ENCODE measurements at places on chromosomes 7 and 10.

DNA sequence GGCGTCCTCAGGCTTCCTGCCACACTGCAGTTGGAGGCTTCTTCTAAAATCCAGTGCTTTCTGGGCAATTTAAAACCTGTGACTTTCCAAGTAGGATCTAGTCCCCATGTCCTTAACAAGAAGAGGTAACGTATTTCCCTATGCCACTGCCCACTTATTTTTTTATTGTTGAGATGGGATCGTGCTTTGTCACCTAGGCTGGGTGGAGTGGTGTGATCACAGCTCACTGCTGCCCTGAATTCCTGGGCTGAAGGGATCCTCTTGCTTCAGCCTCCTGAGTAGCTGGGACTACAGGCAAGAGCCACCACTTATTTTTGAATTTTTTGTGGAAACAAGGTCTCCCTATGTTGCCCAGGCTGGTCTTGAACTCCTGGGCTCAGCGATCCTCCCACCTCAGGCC, 63.4 kb downstream of the DAGLB start:
- DNase-seq = no peak

GRCh38 chr10:130392031-130392430, 255.8 kb downstream of the GLRX3 start:
- no peak for DNase-seq

GRCh38 chr10:60573336-60573735, 183.7 kb upstream of the ANK3 start:
- DNase-seq = peak; percentile 22

DNA sequence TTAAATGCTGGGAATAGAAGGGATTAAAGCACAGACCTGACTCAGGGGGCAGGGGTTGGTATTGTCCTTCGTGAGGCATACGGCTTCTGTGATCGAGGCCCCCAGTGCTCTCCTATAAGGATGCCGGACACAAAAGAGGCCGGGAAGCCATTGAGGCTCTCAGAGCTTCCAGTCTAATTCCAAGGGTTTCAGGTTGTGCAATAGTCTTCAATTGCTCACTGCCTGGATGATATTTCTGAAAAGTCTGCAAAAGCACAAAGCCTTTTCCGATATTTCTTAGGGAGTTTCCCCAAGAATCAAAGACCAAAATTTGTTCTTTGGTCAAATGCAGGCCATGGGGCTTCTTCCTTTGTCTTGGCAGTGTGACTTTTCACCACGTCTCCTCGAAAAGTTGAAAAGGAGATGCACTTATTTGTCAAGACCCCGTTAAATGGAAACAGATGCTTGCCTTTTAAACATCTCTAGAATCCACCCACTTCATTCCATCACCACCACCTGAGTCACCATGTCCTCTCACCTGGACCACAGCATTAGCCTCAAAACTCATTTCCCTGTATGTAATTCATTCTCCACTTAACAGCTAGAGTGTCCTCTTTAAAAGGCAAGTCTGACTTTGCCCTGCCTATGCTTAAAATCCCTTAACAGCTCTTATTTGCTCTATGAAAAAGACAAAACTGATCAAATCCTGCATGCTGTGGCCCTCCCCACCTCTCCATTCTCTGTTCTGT, 134.8 kb upstream of the NAMPT start:
- no peak for DNase-seq

- no peak for DNase-seq
Observed at GRCh38 chr10:51654918-51655317, 44.5 kb downstream of the CSTF2T start.

DNA sequence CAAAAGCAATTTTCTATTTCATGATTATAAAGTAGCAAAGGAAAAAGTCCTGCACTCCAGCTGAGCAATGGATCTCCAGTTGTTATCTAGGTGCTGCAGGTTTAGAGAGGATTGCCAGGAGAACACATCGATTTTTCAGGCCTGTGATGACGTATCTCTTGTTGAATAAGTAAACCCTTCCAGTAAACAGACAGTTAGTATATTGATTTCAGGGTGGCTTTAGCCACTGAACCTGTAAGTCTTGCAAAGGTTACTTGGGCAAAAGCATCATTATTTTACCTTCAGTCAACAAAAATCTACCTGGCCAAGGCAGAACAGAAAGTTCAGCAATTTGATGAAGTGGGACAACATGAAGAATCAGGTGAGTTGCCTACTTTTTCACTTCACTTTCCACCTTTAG, 12.3 kb downstream of the EGFR start:
- DNase-seq = no peak

DNA sequence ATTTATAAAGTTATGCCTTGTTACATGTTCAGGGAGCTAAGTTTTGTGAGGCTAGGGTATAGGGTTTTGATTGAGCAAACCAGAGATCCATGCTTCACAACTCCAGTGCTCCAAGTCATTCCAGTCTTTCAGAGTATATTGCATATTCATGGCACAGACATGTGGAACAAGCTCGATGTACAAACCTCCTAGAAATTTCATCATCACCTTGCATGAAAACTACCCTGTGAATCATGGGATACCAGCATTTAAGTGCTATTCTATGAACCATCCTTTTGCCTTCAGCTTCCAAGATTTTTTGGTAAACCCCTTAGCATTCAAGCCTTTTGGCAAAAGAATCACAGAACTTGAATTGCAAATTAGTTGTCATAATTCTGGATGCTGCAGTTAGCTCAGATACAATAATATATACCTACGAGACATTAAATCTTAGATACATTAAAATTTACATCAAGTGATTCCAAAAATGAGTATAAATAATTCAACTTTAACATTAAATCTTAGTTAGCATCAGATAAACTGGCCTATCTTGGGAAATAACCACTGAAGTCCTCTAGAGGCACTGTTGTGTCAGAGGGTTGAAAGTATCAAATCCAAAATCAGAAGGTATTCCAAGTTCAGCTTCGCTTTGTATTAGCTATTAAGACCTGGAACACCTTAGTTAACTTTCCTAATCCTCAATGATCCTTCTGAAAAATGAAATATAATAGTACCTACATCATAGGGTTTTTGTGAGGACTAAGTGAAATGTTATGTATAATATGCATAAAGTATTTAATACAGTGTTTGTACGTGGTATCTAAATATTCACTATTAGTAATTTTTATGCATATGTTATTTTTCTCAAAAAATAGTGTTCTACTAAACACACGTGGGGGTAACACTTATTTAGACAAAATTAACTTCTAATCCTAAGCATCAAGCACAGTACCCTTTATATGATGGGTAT, 55.5 kb upstream of the CABCOCO1 start:
- DNase-seq = no peak

DNA sequence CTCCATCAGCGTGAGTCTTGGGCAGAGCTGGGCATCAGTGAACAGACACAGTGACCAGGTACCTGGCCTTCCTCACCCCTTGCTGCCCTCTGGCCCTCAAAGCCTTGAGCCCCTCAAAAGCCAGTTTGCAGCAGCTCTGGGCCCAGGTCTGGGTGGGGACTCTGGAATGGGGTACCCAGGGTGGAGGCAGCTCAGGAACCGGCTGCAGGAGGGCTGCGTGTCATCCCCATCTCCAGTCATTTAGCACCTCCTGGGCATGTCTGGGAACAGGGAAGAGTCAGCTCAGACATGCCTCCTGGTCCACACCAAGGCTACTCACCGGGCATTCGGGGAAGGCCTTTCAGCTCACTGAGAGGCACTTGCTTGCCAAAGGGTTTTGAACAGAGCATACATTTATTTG, 503.3 kb downstream of the TCERG1L start:
- DNase-seq = no peak

DNA sequence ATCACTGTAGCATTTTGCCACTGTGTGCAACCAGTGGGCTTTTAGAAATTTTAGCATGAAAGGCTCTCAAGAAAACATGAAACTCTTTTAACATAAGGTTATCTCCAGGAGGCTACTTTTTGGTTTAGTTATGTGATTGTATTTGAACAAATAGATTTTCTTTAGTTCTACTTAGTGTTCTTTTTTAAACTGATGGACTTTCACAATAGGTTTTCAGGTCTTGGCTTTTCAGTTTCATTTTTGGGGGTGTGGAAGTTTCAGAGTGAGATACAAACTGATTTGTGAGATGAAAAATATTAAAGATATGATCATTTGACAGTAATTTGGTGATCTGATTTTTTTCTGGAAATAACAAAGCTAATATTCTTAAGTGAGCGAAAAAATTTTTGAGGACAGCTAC, 344.1 kb downstream of the PHF14 start:
- no peak for DNase-seq

GRCh38 chr10:6520138-6520537, 59.9 kb downstream of the PRKCQ start:
- no peak for DNase-seq

DNA sequence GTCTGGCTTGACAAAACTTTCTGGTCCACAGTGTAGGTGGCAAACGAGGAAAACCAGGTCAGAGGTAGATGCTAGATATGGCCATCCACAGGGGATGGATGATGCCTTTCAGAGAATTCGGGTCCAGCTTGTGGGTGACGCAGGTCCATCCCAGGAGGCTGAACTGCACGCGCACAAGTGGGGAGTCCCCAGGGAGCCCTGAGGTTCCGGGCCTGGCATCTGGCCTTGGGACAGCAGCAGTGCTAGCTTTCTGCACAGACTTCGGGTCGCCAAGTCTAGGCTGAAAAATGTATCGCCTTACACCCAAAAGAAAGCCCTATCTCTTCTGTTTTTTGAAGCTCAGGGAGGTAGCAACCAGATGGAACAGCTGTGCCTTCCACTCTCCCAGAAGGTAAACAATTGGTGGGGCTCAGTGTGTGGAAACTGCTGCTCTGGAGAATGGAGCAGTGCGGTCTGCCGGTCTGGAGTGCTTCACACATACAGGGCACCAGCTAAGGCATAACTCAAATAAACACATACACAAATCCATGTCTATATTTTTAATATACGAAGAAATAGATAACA, 119.3 kb upstream of the ACBD5 start:
- DNase-seq = no peak

- DNase-seq = no peak
Observed at GRCh38 chr10:78811174-78811573, 257.6 kb upstream of the ZMIZ1 start.

- DNase-seq = no peak
Observed at GRCh38 chr7:51352174-51353100, 35.8 kb upstream of the COBL start.

DNA sequence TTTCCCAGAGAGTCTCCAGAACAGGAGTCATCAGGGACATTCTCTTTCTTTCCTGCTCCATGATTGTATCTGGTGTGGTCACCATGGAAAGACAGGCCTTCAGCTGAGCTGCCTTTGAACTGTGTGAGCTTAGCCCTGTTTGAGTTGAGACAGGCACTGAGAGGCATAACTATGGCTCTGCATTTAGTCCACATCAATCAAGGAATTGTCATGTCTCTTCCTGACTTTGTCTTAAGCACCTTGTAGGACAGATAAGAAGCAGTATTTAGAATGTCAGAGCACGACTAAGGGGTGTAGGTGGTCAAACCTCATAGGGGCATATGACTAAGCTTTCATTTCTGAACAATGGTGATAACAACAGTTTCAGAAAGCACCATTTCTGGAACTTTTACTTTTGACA, 53.5 kb downstream of the EPDR1 start:
- no peak for DNase-seq

GRCh38 chr10:91460681-91461080, 50.5 kb downstream of the HECTD2 start:
- DNase-seq = no peak

DNA sequence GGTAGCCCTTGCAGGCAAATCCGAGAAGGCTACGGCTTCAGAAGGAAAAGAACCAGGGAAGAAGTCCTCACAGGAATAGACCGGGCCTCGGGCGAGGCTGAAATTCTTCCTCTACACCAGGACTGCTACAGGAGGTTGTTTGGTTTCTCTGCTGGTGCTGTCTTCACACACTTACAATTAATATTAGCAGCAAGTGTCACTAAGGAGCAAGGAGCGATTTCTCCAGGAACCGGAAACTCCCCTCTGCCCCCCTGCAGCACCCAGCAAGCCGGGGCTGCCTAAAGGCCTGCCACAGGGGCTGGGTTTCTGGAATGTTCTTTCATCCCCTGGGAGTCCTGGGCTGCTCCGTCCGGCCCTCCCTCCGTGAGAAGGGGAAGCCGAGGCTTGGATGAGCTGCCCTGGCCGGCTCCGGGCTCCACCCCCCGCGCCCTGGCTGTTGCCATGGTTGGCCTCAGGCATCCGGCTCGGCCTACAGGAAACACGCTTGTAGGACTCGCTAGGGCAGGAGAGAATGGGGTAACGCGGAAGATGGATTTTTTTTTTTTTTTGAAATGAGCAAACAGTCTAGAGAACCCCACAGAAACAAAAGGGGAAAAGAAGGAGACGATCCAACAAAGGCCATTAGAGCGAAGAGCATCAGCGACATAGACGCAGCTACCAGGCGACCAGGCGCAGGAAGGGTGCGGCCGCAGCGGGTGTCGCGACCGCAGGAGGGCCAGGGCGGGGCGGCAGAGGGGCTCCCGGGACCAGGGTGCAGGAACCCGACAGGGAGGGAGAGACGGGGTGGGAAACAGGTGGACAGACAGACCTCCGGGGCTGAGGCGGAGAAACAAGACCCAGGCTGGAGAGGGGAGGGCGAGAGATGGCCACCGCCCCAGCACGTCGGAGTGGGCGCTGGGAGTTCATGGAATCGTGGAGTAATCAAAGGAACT, 33.0 kb downstream of the EN2 start:
- peak; percentile 63 for DNase-seq

- DNase-seq = no peak
Observed at GRCh38 chr7:30144657-30145306, 10.0 kb downstream of the MTURN start.

GRCh38 chr7:123811056-123811455, 33.9 kb upstream of the HYAL4 start:
- DNase-seq = no peak

DNA sequence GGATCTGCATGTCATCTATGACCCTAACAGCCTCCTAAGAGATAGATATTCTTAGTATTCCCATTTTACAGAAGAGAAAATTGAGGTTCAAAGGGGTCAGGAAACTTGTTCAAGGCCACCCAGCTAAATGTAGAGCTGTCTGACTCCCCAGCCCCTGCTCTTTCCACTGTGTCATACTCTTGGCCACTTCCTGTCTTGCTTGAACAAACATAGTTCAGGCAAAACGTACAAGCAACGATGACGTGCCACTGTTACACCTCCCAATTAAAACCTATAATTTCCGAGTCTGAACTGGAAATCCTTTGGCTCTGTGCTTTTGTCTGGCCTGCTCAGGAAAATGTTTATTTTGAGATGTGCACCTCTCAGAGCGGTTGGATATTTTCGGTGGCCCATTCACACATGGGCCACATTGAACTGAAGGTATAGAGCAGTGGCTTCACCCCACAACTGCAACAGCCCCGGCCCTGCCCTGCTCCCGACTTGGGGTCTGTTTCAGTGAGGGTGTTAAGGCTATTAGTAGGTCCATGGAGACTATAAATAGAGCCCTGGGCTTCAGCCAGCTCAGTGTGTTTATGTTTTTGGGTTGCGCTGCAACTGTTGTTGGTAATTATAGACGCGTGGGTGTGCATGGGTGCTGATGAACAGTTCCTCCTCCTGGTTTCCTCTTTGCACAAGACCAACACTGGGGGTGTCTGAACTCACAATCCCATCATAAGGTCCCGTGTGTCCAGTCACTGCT, 172.3 kb upstream of the ADO start:
- peak; percentile 72 for DNase-seq

- DNase-seq = no peak
Observed at GRCh38 chr10:129646973-129647372, 179.9 kb downstream of the MGMT start.

GRCh38 chr7:82566752-82567151, 123.2 kb upstream of the CACNA2D1 start:
- DNase-seq = no peak

All from femur (tissue), 1 donor.